ENCODE measurements at places on chromosomes 13 and 19.

GRCh38 chr13:44136696-44137268, 236.8 kb upstream of the SERP2 start:
- DNase-seq: no peak

DNA sequence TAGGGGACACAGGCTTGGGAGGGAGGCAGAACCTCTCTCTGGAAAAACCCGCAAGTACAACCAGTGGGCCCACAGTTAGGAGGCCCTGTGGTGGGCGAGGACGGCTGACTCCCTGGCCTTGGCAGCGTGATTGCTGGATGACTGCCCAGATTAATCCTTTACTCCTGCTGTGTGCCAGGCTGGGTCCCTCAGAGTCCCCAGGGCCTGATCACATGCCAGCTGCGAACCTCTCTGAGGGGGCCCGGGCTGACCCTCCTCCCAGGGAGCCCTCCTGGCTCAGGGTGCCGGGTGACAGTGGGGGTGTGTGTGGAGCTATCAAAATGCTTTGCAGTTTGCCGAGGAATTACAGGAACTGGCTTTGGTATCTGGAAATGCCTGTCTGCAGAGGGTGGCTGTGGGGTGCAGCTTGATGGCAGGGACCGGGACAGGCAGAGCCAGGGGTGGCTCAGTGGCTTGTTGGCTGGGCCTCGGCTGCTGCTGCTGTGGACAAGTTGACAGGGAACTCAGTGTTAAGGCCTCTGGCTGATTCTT, 48.9 kb downstream of the DNM2 start:
- no peak for DNase-seq

GRCh38 chr13:81791641-81792040, 1450.7 kb upstream of the SPRY2 start:
- DNase-seq: no peak

DNA sequence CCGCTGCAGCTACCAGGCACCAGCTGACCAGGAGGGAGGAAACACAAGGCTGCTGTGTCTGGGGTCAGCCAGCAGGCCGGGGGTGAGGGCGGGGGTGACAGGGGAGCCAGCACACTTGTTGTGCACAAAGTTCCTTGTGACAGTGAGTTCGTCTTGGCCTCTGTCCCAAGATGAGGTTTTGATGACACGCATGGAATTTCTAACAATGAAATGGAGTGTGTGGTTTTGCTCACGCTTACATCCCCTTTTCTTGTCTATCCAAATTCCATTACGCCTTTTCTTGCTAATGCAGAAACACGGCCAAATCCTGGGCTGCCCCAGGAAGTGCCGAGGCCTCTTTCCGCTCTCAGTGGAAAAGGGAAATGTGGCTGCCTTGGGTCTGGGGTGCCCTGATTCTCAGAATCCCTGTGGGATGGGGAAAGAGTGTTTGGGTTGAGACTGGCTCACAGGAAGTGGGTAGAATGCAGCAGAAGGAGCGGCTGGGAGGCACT, 73.8 kb downstream of the GADD45B start:
- DNase-seq: no peak

- DNase-seq: no peak
These were observed 141.0 kb downstream of the DCLK1 start for GRCh38 chr13:35990196-35990595.

DNA sequence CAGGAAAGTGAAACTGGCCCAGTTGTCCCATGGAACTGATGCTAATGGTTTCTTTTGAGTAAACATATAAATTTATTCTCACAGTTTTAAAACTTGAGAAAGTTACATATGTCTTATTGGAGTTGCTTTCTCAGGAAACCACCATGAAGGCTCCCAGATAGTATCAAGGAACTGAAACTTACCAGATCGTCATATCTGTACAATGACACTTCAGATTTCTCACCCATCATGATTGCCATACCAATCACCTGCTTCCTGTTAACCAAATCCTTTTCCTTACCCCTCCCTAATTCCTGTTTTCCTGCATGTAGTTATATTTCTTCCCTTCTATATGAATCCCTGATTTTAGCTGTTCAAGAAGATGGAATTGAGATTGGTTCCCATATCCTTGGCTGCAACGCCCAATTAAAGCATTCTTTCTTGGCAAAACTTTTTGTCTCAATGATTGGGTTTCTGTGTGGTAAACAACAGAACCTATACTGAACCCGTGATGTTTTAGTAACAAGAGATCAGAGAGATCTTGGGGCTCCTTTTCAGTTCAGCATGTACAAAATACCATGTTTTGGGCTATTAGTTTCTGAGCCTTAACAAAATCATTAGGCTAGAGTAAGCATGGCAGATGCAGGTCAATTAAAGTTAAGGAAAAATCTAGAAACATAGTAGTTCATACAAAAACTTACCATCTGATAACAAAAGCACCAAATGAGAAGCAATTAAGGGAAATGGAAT, 781.3 kb upstream of the MIR17HG start:
- no peak for DNase-seq

GRCh38 chr13:43516401-43516833, 270.4 kb downstream of the ENOX1 start:
- DNase-seq: no peak

GRCh38 chr13:35720290-35720689, 243.8 kb upstream of the MAB21L1 start:
- no peak for DNase-seq

GRCh38 chr13:111429064-111429558, 108.7 kb downstream of the TEX29 start:
- no peak for DNase-seq

- no peak for DNase-seq
These were observed 37.2 kb upstream of the C1QTNF9B start for GRCh38 chr13:23934520-23934919.

GRCh38 chr13:41813426-41813825, 147.5 kb downstream of the VWA8 start:
- no peak for DNase-seq

DNA sequence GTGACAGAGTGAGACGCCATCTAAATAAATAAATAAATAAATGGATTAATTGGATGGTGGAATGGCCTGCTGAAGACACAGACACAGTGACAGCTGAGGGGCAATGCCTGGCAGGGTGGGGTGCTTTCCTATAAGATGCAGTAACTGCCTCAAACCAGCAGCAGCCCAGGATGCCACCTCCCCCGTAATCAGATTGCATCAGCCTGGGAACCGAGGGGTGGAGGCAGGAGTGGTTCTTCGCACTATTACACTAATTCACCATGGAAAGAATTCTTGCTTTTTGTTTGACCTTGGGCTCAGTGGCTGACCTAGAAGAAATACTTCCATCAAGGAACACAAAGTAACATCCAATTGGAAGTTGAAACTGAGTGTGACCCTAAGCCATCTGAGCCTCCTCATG, 31.6 kb upstream of the USP12 start:
- no peak for DNase-seq

GRCh38 chr13:40169476-40169875, 497.0 kb downstream of the FOXO1 start:
- no peak for DNase-seq

DNA sequence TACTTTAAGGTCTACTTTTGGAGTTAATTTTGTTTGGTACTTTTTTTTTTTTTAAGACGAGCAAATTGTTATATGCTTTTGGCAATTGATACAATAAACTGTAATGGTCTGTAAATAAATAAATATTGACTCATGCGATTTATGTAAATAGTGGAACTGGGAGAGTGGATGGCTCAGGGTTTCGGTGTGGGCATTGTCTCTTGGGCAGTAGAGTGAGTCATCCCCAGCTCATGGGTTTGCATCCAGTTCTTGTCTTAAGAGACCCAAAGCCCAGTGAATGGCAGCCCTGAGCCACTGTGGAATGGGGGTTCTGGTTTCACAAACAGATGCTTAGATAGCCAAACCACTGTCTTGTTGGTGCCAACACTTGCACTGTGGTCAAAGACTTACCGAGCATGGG, 33.0 kb downstream of the FGF9 start:
- DNase-seq: no peak

DNA sequence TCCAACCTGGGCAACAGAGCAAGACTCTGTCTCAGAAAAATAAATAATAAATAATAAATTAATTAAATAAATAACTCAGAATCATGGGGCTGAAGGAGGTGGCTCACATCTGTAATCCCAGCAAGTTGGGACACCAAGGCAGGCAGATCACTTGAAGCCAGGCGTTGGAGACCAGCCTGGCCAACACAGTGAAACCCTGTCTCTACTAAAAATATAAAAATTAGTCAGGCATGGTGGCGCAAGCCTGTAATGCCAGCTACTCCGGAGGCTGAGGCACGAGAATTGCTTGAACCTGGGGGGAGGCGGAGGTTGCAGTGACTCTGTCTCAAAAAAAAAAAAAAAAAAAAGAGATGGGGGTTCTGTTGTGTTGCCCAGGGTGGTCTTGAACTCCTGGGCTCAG, 7.2 kb downstream of the TMEM38A start:
- DNase-seq: no peak

DNA sequence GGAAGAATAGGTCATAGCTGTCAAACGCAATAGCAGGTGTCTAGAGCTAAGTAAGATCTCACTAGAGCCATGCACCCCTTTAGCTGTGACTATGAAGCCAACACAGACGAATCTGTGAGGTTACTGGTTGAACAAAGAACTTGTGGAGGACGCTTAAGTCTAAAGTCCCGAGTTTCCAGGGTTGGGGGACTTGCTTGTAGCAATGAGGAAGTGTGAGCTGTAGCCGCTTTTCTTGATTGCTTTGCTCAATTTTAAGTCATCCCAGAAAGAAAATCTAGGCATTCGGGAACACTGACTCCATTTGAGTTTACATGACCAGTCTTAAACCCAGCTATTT, 1.6 kb downstream of the GPC5 start:
- no peak for DNase-seq
